ENCODE measurements at places on chromosomes 6 and 20.

DNA sequence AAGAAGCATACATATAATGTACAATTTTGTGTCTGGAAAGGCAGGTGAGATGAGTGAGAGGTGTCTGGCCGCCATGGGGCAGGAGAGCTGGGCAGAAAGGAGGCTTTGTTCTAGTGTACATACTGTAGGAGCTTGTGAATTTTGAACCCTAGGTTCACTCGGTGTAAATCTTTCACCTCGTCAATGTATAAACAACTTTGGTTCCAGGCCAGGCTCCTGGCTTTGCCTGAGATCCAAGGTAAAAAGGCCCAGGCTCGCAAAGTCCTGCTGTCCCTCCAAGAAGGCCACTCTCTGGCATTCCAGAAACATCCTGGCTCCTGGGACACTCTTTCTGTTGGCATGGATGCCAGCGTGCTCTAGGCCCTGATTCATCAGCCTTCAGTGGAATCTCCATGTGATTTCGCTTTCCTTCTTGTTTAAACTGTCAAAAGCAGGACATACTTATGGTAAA lies 7.1 kb upstream of the SLC22A7 start:
- DNase-seq: peak; percentile 1

DNA sequence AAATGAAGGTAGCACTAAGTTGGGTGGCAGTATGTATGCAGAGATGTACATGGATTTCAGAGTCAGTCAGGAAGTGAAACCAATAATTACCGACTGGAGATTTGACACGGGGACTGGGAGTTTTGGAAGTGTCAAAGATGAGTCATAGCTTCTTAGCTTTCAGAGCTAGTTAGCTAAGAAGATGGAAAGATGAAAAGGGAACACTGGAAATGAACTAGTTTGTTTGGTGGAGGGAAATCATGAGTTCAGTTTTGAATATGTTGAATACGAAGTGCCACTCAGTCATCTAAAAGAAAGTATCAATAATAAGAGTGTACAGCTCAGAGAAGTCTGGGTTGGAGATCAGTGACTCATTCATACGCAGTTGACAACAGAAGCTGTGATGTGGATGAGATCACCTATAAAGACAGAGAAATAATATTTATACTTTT lies 7.5 kb downstream of the ESF1 start:
- no peak for DNase-seq

- DNase-seq: no peak
Observed at GRCh38 chr6:36985417-36985807, 584 bp downstream of the MTCH1 start.

- DNase-seq: peak; percentile 63
Observed at GRCh38 chr20:63652192-63652980, 838 bp downstream of the STMN3 start.

GRCh38 chr6:79494841-79495240 lies 42.4 kb downstream of the LCA5 start:
- no peak for DNase-seq

- DNase-seq: no peak
Observed at GRCh38 chr6:167238694-167239467, 52.2 kb upstream of the UNC93A start.

DNA sequence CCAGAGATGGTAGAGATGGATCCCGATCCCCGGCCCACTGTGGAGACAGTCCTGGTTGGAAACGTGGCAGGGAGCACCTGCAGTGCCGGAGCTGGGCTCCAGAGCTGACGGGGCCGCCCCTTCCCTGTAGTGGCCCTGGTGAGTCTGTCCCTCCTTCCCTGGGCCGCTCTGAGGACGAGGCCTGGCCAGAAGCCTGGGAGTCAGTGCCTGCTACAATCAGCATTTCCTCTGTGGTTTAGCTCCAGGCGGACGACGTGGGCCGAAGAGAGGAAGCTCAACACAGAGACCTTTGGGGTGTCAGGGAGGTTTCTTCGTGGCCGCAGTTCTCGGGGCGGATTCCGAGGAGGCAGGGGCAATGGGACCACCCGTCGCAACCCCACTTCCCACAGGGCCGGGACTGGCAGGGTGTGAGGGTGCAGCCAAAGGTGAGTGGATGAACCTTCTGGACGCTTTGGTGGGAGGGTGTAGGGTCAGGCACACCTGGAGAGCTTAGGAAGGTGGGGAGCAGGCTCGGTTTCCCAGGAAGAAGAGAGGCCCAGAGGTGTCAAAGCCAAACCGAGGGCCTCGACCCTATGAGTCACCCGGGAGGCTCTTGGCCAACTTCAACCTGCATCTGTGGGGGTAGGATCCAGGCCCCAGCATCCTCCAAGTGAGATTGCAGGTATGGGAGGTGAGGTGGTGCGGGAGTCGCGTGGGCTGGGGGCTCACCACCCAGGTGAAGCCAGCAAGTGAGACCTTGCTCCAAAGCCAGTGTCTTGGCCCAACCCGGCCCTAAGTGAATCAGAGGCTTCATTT lies 9.9 kb downstream of the PSMA7 start:
- DNase-seq: no peak

DNA sequence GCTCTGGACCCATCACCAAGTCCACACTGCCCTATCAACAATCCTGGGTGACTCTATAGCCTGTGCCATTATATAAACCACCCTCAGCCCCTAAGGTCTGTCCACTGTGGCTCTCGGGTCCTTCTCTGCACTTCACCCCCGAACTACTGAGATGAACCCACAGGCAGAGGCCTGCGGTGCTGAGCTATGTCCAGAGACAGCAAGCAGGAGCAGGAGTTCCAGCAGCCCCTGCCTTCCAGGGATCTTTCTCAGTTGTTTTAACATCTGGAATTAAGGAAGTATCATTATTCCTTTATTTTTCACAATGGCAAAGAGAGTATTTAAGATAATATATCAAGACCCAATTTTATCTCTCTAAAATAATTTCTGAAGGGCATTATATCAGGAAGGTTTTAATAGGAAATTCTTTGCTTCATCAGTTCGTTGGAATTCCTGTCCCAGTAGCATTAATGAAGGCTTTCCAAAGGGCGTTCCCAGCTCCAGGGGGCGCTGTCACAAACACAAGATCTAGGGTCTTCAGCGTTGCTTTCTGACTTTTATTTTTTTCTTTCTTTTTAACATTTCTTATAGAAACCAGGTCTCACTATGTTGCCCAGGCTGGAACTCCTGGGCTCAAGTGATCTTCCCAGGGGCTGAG lies 27.3 kb downstream of the RRBP1 start:
- DNase-seq: no peak

DNA sequence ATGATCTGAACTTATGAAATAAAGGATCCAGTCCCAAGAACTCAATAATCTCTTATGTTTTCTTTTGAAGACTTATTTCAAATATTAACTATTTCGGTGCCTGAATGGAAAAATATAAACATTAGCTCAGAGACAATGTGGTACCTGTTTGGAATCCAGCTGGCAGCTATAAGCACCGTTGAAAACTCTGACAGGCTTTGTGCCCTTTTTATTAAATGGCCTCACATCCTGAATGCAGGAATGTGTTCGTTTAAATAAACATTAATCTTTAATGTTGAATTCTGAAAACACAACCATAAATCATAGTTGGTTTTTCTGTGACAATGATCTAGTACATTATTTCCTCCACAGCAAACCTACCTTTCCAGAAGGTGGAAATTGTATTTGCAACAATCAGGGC lies 4.4 kb upstream of the KIAA0319 start:
- DNase-seq: no peak

DNA sequence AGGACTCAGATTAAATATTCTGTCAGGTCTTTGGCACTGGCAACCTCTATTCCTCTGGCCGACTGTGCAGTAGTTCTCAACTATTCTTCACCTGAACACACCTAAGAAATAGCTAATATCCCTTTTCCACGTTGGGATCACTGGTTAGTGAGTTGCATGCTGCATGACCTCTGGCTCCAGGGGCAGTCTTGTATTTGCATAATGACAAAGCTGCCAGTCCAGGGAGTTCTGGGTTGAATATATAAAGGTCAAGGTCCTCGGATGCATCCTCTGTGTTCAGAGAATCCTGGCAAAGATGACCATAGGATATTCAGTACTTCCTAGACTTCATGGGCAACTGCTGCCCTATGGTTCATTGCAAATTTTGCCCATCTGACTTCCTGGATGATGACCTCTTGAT lies 131.2 kb downstream of the DNAH8 start:
- no peak for DNase-seq

GRCh38 chr6:169266746-169267591 lies 13.3 kb upstream of the THBS2 start:
- no peak for DNase-seq

GRCh38 chr6:10347561-10348327 lies 67.1 kb downstream of the TFAP2A start:
- DNase-seq: peak; percentile 44

- DNase-seq: no peak
Observed at GRCh38 chr20:38412877-38413577, 22.1 kb downstream of the SNHG17 start.

DNA sequence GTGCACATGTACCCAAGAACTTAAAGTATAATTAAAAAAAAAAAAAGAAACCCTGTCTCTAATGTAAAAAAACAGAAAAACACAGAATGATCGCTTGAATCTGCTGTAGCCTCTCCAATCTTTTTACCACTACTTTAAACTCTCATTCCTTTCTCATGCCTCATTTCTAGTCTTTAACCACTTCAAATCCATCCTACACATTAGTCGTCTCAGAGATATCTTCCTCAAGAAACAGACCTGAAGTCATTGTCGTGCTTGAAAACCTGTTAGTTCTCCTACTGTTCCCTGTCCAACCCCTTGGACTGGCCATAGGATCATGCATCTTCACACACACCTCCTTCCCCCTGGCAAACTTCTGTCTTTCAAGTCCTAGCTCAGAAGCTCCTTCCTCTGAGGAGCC lies 112.1 kb upstream of the BCLAF1 start:
- no peak for DNase-seq

DNA sequence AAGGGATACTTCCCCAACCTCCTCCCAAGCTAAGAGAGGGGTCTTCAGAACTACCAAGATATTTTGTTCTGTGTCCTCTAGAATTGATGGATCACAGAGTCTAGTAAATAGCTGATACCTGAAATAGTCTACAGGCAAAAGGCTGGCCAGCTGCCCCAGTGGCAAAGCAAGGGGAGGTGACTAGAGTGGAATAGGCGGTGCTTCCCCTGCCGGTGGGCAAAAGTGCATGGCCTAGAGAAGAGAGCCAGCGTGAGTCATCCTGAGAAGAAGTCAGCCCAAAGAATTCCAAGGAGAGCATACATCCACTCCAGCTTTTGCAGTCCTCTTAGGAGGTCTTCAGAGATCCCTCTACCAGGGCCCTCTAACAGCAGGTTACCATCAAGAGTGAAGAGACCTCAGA lies 14.7 kb downstream of the DPPA5 start:
- no peak for DNase-seq

GRCh38 chr6:82924799-82925535 lies 140.7 kb downstream of the UBE3D start:
- no peak for DNase-seq

- DNase-seq: no peak
Observed at GRCh38 chr6:39801456-39802251, 9.5 kb downstream of the DAAM2 start.

GRCh38 chr6:1079525-1079924 lies 232.4 kb upstream of the FOXQ1 start:
- DNase-seq: no peak

GRCh38 chr6:61841958-61842357 lies 444.1 kb downstream of the KHDRBS2 start:
- no peak for DNase-seq

DNA sequence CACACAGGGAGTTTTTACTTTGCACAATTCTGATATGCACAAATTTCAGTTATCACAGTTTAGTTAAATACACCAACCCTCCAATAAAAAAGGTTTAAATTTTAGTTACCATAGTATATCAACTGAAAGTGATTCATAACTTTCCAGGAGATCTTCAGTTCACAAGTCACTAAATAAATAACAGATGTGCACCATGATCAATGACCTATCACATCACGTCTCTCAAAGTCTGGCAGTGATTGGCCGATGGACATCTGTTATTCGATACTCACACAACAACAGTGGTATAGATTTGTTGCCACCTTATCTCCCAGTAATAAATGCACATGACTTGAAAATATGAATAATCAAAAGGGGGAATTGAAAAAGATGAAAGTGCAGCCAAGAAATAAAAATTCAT lies 66.8 kb upstream of the PTCHD4 start:
- DNase-seq: no peak

- no peak for DNase-seq
Observed at GRCh38 chr20:54126806-54127655, 46.8 kb downstream of the CYP24A1 start.

DNA sequence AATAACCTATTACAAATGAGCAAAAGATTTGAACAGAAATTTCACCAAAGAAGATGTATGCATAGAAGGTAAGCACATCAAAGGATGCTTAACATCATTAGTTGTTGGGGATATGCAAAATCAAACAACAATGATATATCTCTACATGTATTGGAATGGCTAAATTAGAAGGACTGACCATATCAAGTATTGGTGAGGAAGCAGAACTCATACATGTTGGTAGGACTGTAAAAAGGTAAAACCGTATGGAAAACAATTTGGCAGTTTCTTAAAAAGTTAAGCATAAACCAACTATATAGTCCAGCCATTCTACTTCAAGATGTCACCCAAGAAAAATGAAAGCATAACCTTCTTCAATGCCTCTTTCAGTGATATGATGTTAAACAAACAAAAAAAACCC lies 114.0 kb downstream of the MYB start:
- DNase-seq: no peak

Data from 8988T (cell line).